ENCODE measurements at places on chromosomes 5 and 9. TPM values are rescaled to one million over a fixed set of nuclear protein-coding genes. Genes with fewer than 3 reads are reported as not detected.

The DAB2IP gene
- polyA plus RNA-seq = 25.5 TPM

The TRAPPC13 gene
- 11.8 TPM for polyA plus RNA-seq

The MLLT3 gene
- polyA plus RNA-seq = 8.2 TPM

The PSD2 gene
- polyA plus RNA-seq = not detected

All from stomach (tissue), 19 donors.